Activated CD4-positive, alpha-beta T cell treated with anti-CD3 and anti-CD28 coated beads, Interleukin-2, amount 10 ng/mL, durations not matched to agents 24 days and 14 days (primary cell): ENCODE measurements at places on chromosomes 11 and 22. TPM values are rescaled to one million over a fixed set of nuclear protein-coding genes. Genes with fewer than 3 reads are reported as not detected.
A peak's percentile ranks its signal among the peaks of the same experiment; 100 is the strongest.

The GLYATL1 gene
- total RNA-seq, result not detected in 2 replicates

The MRGPRG gene
- not detected in 2 replicates for total RNA-seq

The OR5I1 gene
- total RNA-seq, result not detected in 2 replicates

The SH3BP1 gene
- 110 and 115 TPM in 2 replicates for total RNA-seq

The SERPING1 gene
- 0.14 and 0.28 TPM in 2 replicates for total RNA-seq

The MUC6 gene
- not detected in 2 replicates for total RNA-seq

The RCOR2 gene
- total RNA-seq, result 0.26 and 0.28 TPM in 2 replicates

The KRTAP5-2 gene
- not detected in 2 replicates for total RNA-seq

- DNase-seq, result peak; percentile 84
Measured at GRCh38 chr11:86800076-86800959, at the start of gene PRSS23. PRSS23 (plus strand) TSS chr11:86800542; CDS start chr11:86807644, 7,102 bp downstream.

DNA sequence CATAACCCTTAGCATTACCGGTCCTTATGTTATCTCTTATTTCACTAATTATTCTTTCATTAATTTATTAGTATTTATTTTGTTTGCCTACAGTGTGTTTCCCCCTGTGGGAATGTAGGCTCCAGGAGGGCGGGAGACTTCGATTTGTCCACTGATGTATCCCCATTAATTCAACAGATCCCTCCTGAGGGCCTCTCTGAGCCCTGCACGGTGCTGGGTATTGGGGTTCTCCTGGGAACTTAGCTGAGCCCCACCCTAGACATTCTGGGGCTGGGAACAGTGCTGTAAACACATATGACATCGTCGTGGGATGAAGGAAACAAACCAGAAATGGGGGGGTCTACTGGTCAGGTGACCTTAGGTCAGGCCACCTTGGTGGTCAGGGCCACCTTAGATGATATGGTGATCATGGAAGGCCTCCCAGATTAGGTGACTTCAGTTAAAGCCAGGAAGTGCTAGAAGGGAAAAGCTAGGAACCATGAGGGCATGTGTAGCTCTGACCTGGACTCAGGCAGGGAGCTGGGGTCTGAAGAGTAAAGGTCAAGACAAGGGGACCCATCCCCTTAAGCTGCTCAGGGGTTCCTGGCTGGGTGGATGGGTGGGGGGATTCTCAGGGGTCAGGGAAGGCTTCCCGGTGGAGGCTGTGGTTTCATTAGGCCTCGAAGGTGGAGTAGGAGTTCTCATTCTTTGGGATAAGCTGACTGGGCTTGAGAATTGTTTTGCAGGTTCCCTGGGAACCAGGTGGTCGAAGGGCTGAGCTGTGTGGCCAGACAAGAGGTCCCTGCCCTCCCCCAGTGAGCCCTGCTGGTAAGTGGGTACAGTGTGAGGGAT is 1.0 kb downstream of the PHETA2 start:
- DNase-seq, result no peak

DNA sequence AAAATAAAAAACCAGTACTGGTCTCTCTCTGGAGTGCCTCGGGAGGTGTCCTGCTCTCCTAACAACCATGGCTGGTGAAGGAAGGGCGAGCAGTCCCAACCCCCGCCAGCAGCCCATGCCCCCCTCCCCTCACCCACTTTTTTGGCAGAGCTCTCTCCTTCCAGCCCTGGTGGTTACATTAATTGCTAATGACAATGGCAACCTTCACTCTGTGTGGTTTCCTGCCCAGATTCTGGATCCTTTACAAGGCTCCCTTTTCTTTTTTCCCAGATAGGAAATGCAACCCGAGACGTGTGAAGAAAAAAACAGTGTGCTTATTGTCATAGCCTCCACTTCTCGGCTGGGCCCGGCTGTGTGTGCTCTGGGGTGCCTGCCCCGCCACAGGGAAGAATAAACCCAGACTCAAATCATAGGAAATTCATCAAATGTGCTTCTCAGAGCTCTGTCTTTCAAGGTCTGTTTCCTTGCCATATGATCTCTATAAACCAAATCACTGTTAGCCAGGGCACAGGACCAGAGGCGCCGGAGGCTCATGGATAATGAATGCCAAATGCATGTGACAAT is 513.0 kb downstream of the SOX6 start:
- DNase-seq, result no peak

DNA sequence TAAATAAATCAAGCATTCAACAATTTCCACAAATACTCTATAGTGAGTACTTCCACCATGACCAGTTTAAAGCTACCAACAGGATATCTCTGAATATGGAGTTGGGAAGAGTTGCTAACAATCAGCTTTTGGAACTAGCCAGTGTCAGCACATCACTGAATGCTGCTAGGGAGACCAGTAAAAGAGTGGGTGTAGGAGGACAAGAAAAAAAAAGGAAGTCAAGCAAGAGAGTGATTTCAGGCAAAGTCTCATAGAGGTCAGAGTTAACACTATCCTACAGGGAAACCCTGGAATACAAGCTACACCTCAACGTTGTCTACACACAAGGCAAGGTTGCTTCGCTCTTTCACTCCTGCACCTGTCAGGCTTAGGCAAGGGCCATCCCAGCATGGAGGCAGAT is 24.2 kb downstream of the EIF3F start:
- DNase-seq, result no peak

DNA sequence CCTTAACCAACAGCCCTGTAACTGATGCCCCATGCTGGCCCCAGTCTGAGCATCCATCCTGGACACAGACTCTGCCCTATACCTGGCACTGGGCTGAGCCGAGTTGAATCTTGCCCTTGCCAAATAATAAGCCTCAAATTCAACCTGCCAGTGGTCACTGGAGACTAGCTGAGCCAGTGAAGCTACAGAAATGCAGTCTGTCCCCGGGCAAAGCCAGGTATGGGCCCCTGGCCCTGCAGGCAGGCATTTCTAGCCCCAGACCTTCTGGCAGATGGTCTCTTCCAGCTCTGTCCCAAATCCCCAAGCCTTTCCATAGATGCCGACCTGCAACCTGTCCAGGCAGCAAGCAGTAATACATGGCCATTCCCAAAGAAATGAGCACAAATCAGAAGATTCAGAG is 4.7 kb downstream of the CLPB start:
- no peak for DNase-seq

DNA sequence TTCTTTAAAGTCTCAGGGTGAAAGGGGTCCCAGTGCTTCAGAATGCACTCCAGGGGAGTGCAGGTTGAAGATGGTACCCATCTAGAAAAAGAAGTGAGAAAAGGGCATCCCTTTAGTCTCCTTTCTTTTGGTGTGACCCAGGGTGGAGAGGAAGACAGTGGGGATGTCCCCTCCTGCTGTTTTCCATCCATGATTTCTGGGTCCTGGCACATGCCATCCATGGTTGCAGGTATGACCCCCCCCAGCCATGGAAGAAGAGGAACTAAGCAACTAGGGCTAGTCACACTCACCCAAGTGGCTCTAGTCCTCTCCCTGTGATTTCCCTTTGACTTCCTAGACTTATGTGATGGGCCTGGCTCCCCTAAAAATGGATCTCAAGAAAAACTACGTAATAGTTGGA is 15.9 kb upstream of the EI24 start:
- DNase-seq, result no peak

- DNase-seq, result no peak
Measured at GRCh38 chr11:68927280-68928135, 23.8 kb downstream of the IGHMBP2 start.

- no peak for DNase-seq
Measured at GRCh38 chr11:26231252-26231661, 100.7 kb upstream of the ANO3 start.

DNA sequence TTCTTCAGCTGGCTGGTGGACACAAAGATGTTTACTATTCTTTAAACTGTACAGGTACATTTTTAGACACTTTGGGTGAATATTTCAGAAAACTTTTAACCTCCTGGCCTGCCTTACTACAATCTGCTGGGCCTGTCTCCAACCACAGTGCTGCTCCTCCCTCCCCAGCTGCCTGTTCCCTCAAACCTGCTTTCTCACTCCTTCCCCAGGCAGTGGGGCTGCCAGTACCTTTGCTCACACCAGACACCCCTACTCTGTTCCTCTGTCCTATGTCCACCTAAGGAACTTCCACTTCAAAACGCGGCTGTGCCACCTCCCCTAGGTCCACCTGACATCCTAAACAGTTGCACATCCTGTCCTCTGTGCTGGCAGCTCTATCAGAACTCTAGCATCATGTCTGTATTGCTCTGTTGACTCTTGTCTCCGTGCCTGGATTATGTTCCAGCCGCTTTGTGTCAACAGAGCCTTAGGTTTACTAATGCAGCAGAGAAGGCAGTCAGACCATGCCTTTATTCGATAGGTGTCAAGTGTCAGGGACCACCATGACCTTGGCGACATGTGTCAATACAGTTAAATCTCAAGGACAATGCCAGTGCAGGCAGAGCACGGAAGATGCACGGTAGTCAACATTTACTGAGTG is 13.4 kb downstream of the ZP1 start:
- DNase-seq, result no peak

GRCh38 chr11:129728581-129728980 is 87.1 kb upstream of the TMEM45B start:
- DNase-seq, result peak; percentile 44

- no peak for DNase-seq
Measured at GRCh38 chr11:64458997-64459396, 100.0 kb downstream of the RPS6KA4 start.

DNA sequence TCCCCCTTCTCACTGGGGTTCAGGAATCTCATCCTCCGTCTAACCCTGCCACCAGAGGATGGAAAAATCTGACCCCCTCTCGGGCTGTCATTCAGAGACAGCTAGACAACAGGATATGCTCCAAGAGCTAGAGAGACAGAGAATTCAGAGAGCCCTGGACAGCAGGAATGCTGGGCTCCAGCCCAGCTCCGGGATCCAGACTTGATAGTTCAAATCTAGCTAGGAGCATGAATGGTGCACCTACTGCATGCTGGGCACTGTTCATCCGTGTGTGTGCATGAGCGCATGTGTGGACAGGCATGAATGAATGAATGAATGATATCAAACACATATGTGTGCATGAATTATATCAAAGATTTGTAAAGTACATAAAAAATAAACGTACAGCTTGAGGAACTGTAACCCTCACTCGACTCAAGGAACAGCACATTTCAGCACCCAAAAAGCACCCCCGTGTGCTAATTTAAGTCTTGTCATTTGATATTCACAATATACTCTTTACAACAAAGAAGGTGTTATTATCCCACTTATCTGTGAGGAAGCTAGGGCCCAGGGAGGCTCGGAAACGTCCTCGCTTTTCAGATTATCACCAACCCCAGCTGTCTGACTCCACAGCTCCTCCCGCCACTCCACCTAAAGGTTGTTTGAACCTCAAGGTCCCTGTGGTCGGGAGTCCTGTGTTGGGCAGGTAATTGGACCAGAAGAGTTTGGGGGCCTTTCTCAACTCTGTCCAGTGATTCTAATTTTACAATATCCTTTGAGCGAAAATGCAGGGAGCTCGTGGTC is 640 bp upstream of the VSIG10L2 start:
- no peak for DNase-seq

- no peak for DNase-seq
Measured at GRCh38 chr11:43573233-43573632, 107.3 kb upstream of the HSD17B12 start.

DNA sequence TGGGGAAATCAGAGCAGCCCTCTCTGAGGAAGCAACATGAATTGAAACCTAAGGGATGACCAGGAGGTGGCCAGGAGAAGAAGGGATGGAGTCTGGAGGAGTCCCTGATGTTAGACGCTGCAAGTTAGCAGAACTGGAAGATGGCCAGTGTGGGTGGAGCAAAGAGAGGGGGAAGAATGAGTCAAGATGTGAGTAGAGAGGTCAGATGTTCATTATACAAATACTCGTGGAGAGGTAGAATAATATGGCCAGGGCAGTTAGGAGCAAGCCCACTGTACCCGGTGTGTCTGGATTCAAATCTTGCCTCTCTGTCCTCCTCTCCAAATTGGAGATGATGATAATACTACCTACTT is 242.0 kb downstream of the TENM4 start:
- DNase-seq, result no peak

GRCh38 chr11:120109531-120109930 is 28.4 kb downstream of the TRIM29 start:
- DNase-seq, result no peak

DNA sequence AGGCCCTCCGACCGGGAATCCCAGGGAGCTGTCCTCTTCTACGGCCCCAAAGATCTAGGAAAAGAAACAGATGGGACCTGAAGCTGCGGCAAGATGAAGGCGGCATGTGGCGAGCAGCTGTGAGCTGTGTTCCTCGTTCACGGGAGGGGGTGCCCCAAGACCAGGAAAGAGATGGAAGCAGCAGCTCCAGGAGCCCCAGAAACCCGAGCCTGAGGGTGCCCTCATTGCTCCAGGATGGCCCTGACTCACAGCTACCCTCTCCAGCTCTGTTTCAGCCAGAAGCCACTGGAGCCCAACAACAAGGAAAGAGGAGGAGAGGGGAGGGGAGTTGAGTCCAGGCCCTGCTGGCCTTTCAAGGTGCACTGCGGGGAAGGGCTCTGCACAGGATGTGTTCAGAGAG is 23.7 kb upstream of the NAP1L4 start:
- DNase-seq, result no peak

DNA sequence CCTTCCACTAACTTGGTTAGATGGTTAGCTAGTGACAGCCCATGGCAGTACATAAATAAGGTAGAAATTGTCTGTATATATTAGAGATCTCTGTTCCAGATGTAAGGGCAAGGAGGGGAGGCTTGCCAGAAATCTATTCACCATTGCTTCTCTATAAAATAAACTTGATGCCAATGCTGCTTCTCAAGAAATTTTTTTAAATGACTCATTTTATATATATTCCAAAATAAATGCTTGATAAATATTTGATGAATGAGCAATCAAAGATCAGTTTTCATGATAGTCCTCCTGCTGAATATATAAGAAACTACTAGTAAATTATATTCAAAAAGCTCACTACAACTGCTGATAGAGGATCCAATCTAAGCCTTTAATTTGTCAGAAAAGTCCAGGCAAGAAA is 710.6 kb upstream of the CCDC179 start:
- no peak for DNase-seq

- DNase-seq, result peak; percentile 98
Measured at GRCh38 chr11:69048694-69049489, at the start of gene TPCN2. TPCN2 (plus strand) TSS chr11:69048932; CDS start chr11:69048998, 66 bp downstream.

GRCh38 chr11:132911186-132911585 is 621.1 kb downstream of the OPCML start:
- no peak for DNase-seq

DNA sequence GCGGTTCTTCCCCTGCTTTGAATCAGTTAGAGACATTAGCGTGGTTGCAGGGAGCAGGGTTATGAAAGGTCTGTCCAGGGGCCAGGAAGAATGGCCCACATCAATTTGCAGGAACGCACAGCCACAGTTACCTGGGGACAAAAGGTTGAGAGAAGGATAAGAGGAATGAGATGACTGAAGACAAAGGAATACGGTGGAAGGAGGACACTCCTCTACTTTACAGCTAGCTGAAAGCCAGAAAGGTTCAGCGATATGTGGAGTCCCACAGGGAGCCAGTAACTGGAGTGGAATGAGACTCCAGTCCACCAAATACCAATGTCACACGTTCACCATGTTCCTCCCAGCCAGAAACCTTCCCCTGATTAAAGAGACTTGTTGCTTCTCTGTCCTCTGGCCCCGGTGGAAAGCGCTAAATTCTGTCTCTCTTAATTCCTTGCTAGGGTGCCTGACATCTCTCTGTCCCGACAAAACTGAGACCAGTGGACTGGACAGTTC is 10.7 kb downstream of the XNDC1N start:
- DNase-seq, result no peak
